ENCODE measurements at places on chromosomes 7 and 10.
A peak's percentile ranks its signal among the peaks of the same experiment; 100 is the strongest.

- no peak for DNase-seq
These were observed 12.5 kb downstream of the STN1 start for GRCh38 chr10:103905441-103905840.

DNA sequence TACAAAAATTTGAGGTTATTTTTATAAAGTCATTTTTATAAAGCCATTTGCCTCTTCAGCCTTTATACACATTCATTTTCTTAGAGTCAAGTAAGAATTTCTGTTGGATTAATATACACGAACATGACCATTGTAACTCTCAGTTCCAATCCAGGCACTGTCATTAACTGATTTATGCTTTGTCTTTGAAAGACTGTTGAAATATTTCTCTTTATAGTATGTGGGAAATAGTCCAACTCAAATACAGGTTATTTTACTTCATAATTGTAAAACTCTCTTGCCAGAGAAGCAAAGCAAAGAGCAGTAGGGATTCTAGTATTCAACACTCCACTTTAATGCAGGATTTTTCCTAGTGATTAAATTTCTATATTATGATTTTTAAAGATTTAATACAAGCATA, 36.5 kb upstream of the PAPSS2 start:
- DNase-seq = no peak

- DNase-seq = no peak
These were observed 102.3 kb upstream of the BTBD16 start for GRCh38 chr10:122168598-122169394.

DNA sequence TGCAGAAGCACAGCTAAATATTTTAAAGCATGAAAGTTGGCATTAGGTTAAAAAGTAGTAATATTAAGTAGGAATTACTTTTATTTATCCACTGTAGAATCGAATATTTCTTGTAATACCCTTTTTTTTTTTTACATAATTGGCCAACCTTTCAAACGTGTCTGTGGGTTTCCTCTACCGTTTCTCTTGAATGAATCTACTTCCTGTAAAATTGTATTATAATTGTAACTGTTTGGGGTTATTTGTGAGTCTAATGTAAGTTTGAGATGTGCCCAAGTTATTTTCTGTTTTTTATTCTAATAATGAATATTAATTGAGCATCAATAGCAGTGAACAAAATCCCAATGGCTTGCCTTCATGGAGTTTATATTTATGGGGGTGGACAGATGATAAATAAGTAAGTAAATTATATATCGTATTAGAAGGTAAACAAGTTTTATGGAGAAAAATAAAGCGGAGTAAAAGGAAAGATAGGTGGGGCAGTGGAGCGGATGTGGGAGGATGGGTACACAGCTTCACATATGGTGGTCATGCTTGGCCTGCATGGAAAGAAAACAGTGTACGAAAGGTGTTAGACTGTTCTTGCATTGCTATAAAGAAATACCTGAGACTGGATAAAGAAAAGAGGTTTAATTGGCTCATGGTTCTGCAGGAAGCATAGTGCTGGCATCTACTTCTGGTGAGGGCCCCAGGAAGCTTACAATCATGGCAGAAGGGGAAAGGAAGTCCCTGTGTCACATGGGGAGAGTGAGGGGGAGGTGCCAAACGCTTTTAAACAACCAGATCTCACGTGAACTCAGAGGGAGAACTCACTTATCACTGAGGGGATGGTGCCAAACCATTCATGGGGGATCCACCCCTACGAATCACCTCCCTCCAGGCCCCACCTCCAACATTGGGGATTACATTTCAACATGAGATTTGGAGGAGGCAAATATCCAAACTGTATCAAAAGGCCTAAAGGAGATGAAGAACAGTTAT, 5.4 kb downstream of the TSPAN13 start:
- no peak for DNase-seq

DNA sequence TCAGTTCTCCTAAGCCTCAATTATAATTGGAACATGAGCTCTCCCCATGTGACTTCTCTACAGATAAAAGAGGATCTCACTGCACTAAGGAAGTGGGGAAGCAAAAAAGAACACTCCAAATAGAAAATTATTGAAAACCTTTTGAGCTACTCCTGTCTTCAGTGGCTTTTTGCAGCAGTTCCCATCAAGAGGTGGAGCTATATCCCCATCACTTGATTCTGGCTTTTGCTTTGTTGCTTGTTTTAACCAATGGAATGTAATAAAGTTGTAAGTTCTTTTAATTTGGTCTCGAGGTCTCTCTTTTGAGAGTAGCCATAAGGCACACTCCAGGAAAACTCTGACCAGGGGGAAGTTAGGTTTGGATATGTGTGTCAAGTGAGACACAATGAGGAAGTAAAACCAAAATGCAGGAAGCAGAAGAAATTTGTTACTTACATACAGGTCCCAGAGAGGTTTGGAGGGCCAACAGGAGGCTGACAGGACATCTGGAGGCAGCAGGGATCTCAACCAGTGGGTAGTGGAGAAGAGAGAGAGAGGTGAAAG, 569.4 kb downstream of the HTR7 start:
- DNase-seq = no peak

GRCh38 chr7:35258868-35259522, 5.1 kb upstream of the TBX20 start:
- DNase-seq = no peak

DNA sequence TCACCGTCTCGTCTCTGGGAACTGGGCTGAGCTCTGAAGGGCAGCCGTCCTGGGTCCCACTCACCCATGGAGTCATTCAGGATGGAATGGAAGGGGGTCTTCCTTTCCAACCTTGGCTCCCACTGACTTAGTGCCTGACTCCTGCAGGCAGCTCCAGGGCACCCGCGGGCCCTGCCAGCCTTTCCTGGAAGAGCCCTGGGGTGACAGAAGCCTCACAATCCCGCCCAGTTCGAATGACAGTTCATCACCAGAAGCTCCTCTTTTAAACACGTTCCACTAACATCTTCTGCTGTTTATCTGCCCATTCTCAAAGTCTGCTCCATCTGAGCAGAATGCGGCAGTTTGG, 110.6 kb downstream of the TNS3 start:
- DNase-seq = no peak

DNA sequence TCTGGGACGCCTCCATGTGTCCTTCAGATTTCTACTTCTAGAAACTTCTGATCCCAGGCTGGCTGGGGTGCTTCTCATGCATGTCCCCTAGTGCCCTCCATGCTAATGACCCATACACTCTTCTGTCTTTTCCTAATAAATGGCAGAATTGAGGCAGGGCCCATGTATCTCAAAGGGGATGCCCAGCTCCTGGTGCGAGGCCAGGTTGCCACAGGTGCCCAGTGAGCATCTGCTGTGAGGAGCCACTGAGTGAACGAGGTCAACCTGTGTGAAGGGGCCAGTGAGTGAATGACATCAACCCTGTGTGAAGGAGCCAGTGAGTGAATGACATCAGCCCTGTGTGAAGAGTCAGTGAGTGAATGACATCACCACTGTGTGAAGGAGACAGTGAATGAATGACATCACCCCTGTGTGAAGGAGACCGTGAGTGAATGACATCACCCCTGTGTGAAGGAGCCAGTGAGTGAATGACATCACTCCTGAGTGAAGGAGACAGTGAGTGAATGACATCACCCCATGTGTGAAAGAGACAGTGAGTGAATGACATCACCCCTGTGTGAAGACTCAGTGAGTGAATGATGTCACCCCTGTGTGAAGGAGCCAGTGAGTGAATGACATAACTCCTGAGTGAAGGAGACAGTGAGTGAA, 478.9 kb downstream of the PTPRN2 start:
- DNase-seq = no peak

DNA sequence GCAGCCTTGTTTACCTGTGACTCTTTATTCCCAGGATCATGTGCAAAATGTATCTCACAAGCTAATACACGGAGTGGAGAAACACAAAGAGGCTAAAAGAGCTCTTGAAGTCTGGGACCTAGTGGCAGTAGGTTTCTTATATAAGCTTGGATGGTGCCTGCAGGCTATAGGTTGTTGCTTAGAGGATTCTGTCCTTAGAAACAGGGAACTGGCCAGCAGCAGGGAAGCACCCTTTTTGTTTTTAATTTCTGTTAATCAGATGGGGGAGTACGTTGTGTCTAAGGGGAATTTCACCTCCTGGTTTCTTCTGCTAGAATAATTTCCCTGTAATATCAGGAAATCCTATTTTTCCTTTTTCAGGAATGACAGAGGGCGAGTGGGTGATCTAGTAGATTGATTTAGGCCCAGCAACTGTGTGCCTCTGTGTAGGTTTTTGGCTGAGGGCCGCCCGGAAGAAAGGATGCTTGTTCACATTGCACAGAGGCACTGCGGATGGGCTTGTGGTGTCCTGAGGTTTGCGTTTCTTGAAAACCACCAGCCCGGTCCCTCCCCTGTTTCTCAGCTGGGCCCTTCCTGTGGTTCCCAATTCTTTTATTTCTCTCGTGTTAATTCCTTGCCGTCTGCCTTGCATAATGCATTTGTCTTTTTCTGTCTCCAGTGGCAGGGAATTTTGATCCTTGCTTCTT, 158.0 kb downstream of the CAMK1D start:
- no peak for DNase-seq

- DNase-seq = peak; percentile 82
These were observed 53.2 kb downstream of the SYPL1 start for GRCh38 chr7:106058928-106059324.

DNA sequence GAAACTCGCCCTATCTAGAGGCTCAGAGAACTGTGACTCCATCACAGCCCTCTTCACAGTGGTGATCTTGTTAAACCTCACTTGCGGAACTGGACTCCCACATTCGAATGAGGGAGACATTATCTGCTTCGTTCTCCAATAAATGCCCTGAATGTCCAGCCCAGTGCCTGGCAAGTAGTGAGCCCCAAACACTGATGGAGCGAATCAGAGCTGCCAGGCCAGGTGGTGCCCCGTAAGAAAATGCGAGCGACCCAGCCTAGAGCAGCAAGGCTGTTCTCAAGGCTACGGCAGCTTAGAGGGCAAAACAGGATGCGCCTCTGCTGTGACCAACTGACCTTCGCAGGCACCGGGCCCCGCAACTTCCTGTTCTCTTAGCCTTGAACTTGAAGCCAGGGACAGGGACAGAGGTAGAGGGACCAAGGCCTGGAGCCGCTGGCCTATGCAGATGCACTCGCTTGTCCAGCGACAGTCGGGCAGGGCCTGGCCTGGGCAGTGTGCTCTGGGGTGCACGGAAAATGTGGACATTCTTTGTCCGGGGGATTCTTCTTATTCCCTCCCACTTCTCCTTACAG, 217.6 kb downstream of the TCERG1L start:
- no peak for DNase-seq

GRCh38 chr10:127977357-127978009, 70.6 kb downstream of the PTPRE start:
- no peak for DNase-seq

Measured in NCI-H1694 treated with DMSO at 0.1 percent for 48 hours (cell line).